ENCODE measurements at places on chromosomes 16 and 17.

DNA sequence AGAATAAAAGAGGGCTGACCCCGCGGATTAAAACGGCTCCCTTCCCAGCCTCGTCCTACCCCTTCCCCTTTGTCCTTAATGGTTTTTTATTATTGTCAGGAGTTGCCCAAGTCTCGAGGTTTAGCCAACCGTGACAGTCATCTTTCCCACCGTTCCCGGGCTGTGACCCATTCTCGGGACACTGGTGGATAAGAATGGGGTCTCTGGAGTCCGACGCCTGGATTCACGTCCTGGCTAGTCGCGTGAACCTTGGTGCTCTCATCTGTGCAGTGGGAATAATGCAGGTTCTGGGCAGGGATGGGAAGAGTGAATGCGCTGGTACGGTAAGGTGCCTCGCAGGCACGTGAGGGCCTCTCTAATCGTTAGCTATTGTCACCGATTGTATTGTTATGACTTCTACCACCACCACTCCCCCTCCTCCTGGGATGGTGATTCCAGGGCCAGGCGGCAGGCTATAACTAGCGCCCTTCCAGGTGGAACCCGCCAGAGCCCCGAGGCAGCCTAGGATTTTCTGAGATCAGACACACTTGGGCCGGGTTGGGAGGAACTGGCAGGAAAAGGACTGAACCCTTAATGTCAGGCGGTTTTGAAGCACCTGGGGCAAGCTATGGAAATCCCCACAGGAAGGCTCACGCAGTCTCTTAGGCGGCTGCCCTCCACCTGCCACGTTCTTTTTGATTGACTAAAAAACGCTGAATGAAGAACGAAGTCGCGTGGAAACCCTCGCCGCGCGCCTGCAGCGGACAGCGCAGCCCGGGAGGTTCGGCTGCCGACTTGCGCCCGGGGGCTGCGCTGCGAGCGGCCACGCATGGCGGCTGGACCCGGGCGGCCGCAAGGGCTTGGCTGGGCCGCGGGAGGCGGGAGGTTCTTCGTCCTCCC, 2.7 kb downstream of the HS3ST3B1 start:
- DNase-seq = no peak

GRCh38 chr16:53711390-53711789, 7.4 kb downstream of the FTO start:
- no peak for DNase-seq

DNA sequence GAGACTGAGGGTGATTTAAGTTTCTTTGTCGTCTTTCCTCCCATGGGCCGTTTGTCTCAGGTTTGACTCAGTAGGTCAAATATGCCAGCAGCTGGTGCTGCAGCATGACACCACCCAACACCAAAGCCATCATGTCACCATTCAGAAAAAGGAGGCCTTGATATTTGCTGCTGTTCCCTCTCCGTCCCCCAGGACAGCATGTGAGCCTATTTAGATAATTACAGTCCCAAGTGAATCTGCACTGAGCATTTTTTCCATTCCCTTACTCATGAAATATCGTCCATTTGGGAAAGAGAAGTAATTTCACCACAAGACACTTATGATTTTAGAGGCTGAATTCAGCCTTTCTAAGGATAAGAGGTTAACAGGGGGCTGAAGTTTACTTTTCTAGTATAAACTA, 62.2 kb upstream of the ADORA2B start:
- no peak for DNase-seq

- DNase-seq = no peak
Observed at GRCh38 chr17:6162216-6162615, 92.0 kb downstream of the WSCD1 start.

- no peak for DNase-seq
Observed at GRCh38 chr16:88045820-88046303, 94.6 kb downstream of the BANP start.

- DNase-seq = peak; percentile 90
Observed at GRCh38 chr17:28908640-28909167, 5.8 kb upstream of the DHRS13 start.

DNA sequence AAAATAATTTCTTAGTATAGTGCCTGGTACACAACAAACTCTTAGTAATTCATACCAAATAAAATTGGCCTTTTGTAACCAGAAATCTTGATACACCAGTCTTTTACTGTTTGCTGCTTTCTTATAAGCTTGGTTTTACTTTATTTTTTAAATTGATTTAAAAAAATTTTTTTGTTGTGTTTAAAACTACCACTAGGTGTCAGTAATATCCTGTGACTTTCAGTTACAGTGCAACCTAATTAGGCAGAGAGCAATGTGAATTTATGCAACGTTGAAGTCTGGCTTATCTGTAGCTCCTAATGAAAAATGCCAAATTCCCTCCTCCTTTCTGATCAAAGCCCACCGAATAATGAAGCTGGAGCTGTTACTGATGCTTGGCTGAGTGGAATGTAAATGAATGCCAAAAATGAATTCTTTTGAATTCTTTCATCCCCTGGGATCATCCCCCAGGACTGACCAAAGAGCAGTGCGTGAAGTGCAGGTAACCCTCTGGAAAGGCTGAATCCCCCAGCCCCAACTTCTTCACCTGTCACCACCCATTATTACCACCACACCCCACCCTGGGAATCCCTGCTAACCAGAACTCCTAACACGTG, 3.8 kb downstream of the ERCC4 start:
- peak; percentile 81 for DNase-seq

DNA sequence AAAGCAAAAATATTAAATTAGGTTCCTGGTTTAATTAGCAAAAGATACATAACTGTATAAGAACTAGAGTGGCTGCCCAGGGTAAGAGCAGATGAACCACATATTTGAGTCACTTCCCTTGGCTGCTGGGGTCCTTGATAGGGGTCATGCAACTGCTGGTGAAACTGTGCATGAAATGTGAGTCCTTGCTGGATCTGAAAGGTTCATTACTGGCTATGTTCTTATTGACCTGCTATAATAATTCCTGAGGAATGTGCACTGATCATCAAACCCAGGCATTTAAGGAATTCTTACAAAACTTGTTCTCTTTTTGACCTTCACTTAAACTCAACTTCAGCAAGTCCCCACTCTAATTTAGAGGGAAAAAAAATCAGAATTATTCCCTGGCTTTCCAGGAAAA, 183.4 kb downstream of the ZNF18 start:
- no peak for DNase-seq

DNA sequence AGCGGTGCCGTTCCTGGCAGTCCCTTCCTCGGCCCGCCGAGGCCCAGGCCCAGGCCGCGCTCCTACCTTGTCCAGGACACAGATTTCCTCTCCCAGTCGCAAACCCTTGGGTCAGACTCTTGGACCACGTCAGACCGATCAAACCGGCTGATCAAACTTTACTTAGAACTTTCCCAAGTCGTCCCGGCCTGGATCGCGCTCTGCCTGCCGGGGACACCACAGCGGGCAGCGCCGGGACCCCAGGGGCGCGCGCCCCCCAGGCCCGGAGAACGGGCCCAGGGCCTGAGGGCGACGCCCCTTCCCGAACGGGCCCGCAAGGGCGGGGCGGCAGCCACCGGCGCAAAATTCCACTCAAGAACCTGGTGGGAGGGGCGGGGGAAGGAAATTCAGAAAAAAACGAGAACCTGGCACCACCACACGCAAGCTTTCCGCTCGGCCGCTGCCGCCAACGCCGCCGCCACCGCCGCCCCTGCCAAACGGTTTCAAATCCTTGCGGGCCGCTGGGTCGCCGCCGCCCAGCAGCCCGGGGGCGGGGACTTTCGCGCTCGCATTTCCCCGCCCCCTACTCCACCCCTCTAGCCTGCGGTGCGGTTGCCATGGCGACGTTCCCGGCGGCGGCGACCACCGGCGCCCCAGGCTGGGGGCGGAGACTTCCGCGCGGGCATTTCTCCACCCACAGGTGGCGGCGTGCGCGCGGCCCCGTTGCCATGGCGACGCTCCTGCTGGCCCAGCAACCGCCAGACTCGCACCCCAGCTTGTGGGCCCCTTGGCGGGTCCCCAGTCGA, at the start of gene CEP112:
Gene CEP112 (minus strand): TSS at position 541 of the 785 bp plus-strand sequence.
- DNase-seq = peak; percentile 40

- DNase-seq = no peak
Observed at GRCh38 chr17:2452216-2452750, 51.4 kb upstream of the MNT start.

DNA sequence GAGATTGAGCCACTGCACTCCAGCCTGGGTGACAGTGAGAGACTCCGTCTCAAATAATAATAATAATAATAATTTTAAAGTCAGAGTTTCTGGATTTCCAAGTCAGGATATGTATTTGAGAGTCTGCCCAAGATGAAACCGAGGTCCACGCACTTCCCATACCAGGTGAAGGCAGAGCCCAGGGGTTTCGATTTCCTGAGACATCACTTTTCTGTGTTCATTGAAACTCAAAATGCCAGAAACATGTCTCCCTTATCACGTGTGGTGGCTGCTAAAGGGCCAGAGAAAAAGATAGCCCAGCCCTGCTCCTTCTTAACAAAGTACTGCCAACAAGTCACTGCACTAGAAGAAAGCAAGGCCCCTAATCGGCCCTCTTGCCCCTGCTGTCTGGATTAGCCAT, 9.8 kb upstream of the RNF157 start:
- no peak for DNase-seq

GRCh38 chr17:47776330-47777197, 43.5 kb downstream of the TBX21 start:
- peak; percentile 68 for DNase-seq

DNA sequence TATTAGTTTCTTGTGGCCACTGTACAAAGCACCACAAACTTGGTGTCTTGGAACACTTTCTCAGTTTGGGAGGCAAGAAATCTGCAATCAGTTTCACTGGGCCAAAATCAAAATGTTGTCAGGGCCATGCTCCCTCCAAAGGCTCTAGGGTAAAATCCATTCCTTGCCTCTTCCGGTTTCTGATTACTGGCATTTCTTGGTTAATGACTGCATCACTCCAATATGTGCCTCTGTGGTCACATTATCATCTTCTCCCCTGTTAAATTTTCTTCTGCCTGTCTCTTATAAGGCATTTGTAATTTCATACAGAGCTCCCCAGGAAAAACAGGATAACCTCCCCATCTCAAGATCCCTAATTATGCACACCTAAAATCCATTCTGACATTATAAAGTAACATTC, 34.8 kb downstream of the ZNF287 start:
- no peak for DNase-seq

GRCh38 chr17:54968988-54969332, 395 bp downstream of the STXBP4 start:
- DNase-seq = peak; percentile 26

- peak; percentile 72 for DNase-seq
Observed at GRCh38 chr16:3951861-3952736, 71.6 kb upstream of the CREBBP start.

GRCh38 chr16:74574146-74574545, 32.8 kb downstream of the GLG1 start:
- no peak for DNase-seq

GRCh38 chr16:48647794-48648193, 37.8 kb upstream of the N4BP1 start:
- DNase-seq = no peak

GRCh38 chr16:46828292-46828691, 2.7 kb downstream of the C16orf87 start:
- DNase-seq = no peak

DNA sequence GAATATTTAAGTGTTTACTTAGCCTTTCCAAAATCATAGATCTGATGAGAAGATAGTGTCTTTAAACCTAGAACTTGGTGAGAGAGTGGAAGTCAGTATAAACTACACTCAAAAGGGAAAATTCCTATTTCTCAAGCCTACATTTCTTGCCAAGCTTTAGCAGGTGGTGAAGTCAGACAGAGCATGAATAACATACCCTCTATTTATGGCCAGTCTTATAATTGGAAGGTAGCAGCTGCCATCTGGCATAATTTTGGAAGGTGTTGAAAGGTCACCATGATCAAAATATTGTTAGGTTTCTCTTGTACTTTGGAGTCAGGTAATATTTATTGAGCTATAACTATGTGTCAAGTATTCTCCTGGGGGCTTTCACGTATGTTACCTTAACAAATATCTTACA, 729.3 kb upstream of the KIF2B start:
- no peak for DNase-seq

DNA sequence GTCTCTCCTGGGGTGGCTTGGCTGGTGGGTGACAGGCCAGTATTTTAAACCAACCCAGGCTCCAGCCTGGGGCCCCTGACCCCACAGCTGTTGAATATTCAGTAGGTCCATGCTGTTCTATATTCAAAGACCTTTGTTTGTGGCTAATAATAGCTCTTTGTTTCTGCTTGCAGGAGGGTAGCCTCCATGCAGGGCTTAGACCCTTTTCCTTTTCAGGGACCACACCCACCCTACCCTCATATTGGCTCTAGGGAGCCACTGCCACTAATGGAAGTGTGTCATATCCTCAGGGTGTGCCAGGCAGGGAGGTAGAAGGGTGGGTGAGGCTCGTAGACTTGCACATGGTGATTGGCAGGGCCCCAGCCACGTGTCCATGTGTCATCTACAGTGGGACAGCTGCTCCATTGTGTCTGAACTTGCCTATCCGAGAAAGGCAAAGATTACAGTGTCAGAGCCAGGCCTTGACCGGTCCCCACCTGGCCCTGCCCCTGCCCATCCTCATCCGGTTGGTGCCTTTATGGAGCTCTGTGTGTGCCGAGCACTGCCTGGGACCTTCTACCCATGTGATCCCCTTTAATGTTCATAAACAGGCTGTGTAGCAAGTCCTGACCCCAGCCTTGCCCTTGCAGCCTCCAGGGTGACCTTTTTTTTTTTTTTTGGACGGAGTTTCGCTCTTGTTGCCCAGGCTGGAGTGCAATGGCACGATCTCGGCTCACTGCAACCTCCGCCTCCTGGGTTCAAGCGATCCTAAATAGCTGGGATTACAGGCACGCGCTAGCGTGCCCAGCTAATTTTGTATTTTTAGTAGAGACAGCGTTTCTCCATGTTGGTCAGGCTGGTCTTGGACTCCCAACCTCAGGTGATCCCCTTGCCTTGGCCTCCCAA, 22.1 kb downstream of the TMC7 start:
- peak; percentile 54 for DNase-seq

DNA sequence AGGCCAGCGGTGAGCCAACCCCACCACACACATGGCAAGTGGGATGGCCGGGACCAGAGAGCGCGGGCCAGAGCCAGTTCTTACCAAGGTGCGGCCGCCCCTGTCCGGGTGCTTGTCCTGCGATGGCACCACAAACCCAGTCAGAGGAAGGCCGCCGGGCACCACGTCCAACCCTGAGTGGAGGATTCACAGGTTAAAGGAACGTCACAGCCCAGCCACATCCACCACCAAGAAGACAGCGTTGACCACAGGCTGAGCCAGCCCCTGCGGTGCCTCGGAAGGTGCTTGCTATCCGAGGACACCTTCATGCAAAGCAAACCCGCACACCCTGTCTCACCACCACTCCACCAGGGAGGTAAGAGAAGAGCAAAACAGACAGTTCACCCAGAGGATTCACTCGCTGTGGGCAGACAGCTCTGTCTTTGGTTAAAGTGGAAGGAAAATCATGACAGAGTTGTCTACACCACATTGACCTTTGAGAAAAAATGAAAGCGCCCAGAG, 15.8 kb downstream of the SLX4 start:
- DNase-seq = no peak
